ENCODE measurements at places on chromosomes 12 and 14.

- no peak for DNase-seq
Measured at GRCh38 chr12:118685983-118686607, 295.2 kb upstream of the SRRM4 start.

- no peak for DNase-seq
Measured at GRCh38 chr12:108055141-108055540, 73.9 kb upstream of the WSCD2 start.

DNA sequence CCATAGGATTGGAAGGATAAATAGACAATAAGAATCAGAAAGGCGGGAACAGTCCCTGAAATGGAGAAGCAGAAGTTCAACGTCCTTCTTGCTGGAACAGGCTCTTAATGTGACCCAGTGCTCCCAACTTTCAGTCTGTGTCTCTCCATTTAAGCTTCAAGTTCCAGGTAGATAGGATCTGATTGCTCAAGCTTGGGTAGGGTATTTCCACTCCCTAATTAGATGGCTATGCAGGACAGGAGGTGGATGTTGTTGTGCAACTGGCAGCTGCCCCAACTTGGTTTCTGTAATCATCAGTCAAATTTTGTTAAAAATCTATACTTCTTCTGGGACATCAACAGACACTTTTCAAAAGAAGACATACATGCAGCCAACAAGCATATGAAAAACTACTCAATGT, 266.2 kb downstream of the C12orf75 start:
- DNase-seq: no peak

- DNase-seq: no peak
Measured at GRCh38 chr12:128121424-128121823, 145.5 kb upstream of the TMEM132C start.

- DNase-seq: no peak
Measured at GRCh38 chr14:101918065-101918989, 46.0 kb upstream of the DYNC1H1 start.

All from stimulated activated CD4-positive, alpha-beta T cell treated with anti-CD3 and anti-CD28 coated beads, Interleukin-4, amount 100 ng/mL, for 24 hours (primary cell).